AG04450 (cell line): ENCODE measurements at places on chromosomes 5 and 9. TPM values are rescaled to one million over a fixed set of nuclear protein-coding genes. Genes with fewer than 3 reads are reported as not detected.

DNA sequence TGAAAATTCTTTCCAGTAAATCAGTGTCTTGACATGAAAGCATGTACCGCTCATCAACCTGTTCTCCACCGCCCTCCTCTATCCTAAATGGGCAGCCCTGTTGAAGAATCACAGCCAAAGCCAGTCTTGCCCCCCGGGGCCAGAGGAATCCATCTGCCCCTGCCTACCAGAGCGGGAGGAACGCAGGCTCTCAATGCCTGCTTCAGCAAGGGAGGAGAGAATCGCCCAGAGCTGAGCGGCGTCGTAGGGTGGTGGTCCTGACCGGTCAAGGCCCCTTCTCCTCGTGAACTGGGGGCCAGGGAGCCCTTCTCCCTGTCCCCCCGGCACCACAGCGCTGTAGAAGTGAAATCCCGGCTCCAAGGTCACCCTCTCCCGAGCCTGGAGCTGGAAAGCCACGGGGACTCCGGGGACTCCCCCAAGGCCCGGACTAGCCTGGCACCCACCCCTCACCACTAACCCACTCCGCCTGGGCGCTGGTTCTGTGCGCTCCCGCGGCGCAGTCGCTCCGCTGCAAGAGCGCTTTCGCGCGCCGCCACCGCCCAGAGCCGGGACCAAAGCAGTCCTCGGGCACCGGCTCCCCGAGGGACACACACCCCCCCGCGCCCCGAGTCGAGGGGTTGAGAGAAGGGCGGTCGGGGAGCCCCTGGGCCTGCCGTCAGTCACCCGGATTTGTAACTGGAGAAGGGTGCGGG lies 718 bp upstream of the TMEM215 start:
- no peak for DNase-seq

ELOVL7 gene
- 0.06 and 0.11 TPM in 2 replicates for polyA plus RNA-seq

- no peak for DNase-seq
Measured at GRCh38 chr9:108069991-108070390, 580.4 kb upstream of the KLF4 start.

GRCh38 chr5:125484742-125485641 lies 738.6 kb upstream of the ZNF608 start:
- DNase-seq = peak; percentile 96

DNA sequence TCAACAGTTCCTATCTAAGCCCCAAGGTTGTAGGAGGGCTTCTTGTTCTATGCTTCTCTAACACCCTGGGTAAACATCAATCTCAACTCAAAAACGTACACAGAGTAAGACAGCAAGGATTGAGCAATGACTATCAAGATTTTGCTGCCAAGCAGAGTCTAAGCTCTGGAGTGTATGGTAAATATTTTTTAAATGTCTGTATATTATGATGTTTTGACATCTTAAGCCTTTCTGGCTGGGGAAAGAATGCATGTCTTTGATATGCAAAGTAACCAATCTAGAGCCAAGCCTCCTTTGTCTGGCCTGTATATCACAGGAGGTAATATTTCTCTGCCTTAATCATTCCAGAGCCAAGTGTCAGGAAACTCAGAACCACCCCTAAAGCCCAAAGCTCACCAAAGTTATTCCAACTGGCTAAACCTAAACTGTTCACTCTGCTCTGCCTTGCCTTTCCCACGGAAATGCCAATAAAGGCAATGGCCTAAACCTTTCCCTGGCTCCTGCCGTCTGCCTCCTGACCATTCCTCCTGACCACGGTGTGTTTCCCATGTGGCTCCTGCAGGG lies 45.2 kb downstream of the YIPF5 start:
- DNase-seq = no peak

DNA sequence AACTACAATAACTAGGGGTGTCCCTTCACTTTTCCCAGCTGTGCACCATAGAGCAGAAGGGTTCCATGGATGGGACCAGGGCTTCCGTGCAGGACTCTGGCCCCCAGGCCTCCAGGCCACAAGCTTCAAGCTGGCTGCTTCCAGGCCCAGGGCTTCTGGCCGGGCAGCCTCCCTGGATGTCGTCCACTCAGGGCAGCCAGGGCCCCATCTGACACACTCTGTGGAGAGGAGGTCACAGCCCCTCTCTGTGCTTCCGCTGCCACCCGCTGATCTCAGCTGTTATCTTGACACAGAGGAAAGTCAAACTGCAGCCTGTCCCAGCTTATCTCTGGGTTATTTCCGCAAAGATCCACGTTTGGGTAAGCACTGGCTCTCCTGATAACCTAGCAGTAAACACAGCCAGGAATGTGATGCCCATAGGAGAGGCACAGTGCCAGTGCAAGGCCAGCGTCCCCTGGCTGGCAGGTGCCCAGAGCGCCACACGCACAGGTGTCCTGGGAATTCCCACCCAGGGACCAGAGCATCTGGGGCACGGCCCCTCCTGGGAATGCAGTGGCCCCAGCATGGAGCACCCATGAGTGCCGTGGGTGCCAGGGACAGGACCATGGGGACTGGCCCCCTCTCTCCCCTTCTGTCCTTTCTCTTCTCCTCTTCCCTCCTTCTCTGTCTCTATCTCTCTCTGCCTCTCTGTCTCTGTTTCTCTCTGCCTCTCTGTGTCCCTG lies 15.6 kb upstream of the SLC6A19 start:
- no peak for DNase-seq

DNA sequence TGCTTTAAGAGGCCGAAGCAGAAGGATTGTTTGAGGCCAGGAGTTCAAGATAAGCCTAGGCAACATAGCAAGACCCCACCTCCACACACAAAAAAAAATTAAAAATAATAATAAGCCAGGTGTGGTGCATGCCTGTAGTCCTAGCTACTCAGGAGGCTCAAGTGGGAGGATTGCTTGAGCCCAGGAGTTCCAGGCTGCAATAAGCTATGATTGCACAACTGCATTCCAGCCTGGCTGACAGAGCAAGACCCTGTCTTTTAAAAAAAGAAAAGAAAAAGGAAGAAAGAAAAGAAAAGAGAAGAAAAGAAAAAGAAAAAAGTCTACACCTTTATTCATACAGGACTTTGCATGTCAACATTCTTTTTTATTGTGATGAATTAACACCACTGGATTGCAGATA lies 2125.8 kb downstream of the MAT2B start:
- DNase-seq = no peak

RICTOR gene
- polyA plus RNA-seq = 9.9 and 15.6 TPM in 2 replicates

- no peak for DNase-seq
Measured at GRCh38 chr9:132077881-132078698, 1.6 kb downstream of the MED27 start.

- no peak for DNase-seq
Measured at GRCh38 chr9:104836235-104836634, 72.3 kb downstream of the NIPSNAP3B start.

GRCh38 chr5:175683921-175684320 lies 26.1 kb downstream of the HRH2 start:
- no peak for DNase-seq

DNA sequence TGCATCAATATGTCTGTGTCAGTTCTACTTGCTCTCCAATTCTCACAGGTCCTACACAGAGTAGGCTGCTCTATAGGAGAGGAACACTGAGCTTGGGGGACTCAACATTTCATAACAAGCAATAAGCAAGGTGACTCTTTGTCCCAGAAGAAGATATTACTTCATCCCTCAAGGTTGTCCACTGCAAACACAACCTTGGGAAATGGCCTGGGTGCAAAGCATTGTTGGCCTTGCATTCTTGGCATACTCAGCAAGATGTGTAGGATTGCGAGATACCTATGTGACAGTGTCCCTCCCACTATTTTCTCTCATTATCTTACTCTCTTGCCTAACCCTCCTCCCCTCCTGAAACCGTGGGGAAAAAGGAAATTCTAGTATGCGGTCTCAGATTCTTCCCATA lies 169.8 kb upstream of the FREM1 start:
- DNase-seq = no peak

GRCh38 chr5:173753307-173754168 lies 134.6 kb upstream of the CPEB4 start:
- DNase-seq = peak; percentile 48

DNA sequence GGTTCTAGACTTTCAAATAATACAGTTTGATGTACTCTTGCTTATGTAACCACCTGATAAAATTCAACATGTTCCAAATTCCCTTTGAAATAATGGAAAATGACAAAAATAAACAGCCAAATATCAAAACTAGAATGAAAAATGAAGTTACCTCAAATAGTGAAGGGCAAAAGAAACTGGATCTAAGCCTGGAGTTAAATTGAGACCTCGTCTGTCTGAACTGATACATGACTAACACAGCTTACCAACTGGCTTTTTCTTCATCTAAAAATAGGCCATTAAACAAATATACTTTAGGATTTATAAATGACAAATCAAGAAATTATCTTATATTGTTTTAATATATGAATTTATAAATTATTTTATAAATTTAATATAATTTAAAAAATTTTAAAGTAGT lies 12.1 kb upstream of the CAAP1 start:
- no peak for DNase-seq

DNA sequence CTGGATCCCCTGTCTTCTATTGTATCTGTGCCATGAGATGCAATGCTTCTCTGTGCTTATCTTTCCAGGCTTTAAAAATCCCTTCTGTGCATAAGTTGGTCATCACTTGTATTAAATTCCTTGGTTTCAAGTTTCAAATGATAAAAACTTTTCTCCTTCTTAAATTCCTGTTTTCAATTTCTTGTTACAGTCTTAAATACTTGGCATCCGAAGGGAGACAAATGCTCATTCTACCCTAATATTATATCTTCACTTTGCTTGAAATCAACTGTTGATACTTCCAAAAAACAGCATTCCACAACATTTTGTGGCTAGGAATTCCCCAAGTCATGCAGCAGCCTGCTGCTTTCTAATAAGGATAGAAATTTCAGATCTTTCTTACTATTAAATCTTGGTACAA lies 413.2 kb upstream of the ACTBL2 start:
- no peak for DNase-seq

OR13D1 gene
- polyA plus RNA-seq = not detected in 2 replicates

DNA sequence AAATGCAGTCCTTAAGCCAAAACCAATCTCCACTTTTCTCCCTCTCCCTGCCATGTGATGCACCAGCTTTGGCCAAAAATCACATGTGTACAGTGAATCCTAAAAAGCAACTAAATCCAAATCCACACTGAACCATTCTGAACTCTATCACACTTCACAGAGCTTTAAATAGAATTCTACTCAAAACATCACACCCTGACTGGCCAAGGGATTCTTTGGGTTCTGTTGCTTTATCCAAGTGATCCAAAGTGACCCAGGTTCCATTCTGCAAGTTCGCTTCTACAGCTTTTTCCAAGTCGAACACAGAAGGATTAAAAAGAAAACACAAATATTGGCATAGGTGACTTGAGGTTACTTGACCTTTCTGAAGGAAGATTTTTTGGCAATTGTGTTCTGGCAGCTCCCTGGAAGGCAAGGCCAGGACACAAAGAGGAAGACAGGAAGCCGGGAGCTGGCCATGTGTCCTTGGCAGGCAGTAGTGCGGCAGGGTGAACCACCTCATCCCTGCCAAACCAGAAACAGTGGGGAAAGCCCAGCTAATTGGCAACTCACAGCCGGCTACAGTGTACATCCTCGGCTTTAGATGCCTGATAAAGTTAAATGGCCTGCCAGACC lies 115.0 kb downstream of the NFIB start:
- DNase-seq = no peak

DNA sequence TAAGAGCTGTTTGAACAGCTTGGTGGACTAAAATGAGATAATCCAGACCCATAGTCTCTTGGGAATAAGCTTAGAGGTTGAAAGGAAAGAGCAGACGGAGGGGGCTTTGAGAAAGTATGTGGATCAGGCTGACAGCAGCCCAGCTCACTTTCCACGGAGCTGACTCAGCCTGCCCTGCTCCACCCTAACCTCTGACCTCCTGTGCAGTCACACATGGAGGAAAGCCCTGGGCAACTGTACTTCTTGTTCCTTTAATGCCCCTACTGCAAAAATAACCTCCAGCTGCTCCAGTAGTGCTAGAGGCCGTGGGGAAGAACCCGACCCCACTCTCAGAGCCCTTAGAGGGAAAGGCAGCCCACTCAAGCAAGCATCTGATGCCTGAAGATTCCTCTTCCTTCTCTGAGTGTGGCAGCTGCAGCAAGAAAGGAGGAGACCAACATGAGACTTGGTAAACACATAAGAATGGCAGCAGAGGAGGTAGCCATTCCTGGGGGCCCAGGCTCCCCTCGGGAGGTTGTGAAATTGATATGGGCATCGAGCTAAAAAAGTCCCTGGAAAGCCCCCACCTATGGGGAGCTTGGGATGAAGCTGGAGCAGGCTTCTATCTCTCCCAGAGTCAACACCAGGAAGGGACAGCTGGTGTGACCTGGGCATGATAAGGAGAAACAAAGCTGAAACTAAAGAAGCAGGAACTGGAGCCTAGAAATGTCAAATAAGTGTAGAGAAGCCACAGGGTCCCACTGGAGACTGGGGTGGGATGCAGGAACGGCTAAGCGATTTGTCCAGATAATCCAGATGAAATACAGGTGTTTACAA lies 204.3 kb downstream of the PIK3R1 start:
- no peak for DNase-seq

DNA sequence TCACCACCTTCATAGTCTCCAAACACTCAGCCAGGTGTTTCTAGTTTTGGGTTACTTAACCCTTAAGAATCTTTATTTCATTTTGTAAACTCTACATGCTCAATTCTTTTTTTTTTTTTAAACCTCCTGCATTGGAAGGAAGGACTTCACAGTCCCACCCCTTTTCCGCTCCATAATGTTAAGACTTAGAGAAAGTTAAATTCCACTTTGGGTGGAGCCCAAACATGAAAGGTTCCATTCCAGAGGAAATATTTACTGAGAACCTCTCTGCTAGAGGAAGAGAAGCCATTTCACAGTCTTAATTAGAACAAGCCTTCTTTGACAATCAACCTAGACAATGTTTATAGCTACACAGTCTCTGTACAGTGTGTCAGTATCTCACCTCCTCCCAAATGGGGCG lies 312.3 kb downstream of the MLLT3 start:
- no peak for DNase-seq

- peak; percentile 71 for DNase-seq
Measured at GRCh38 chr9:86406366-86406765, 52.2 kb upstream of the TUT7 start.

SPATA31E1 gene
- 0.02 and 0.07 TPM in 2 replicates for polyA plus RNA-seq

DNA sequence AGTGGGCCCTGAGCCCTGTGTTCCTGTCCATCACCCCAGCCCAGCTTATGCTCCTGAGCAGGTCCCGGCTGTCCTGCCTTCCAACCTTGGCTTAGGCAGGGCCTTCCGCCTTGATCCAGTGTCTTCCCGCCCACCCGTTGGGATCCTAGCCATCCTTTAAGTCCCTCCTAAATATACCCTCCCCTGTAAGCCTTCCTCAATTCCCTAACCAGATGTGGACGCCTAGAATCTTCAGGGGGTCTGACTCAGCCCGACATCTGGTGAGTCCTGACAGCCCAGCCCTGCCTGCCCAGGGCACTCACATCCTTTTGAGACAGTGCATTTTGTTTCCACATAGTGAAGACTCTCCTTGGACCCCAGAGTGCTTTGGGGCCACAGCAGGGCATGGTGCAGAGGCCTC lies 23.7 kb downstream of the SLC6A7 start:
- DNase-seq = no peak

GRCh38 chr9:126496181-126496576 lies 117.5 kb upstream of the LMX1B start:
- no peak for DNase-seq

DNA sequence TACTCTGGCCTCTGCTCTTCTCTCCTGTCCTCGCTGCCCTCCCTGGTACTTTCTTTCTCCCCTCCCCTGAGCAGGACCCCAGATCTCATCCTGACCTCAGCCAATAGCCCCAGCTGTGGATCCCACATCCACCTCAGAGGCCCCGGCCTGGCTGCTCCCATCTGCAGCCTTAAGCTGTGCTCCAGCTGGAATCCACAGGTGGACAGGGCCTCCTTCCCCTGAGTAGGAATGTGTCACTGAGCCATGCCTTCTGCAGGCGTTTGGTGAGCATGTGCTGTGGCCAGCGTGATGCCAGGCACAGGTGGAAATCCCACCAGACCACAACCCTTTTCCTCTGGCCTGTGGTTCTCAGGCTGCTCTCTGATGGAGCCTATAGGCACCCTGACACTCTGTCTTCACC lies 68.9 kb downstream of the C5orf15 start:
- DNase-seq = no peak
